ENCODE measurements at places on chromosomes 7 and 10.

DNA sequence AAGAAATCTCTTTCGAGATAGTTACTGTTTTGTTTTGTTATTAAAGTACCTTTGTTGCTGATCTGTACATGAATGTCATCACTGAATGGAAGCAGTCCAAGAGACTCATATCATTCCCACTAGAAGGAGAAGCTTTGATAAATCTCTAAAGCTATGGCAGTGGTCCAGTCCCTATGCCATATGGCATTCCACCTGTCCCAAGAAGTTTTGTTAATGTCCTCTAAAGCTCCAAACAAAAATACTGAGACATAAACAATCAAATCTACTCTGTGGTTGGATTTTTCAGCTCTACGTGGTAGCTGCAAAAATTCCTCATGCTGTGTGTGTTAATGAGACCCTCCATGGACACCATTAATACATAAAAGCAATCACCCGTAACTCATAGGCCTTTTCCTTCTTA lies 94.1 kb downstream of the LRRN3 start:
- no peak for DNase-seq

- DNase-seq: no peak
Observed at GRCh38 chr10:55509168-55509567, 708.1 kb upstream of the PCDH15 start.

GRCh38 chr10:80471001-80471400 lies 16.9 kb downstream of the TSPAN14 start:
- no peak for DNase-seq

- no peak for DNase-seq
Observed at GRCh38 chr7:134778941-134779740, at the start of gene CALD1. Gene CALD1, plus strand, starts transcription at chr7:134779634. Its CDS starts 88,100 bp downstream, at chr7:134867734.

- DNase-seq: no peak
Observed at GRCh38 chr10:87635498-87636312, 24.0 kb upstream of the PAPSS2 start.

DNA sequence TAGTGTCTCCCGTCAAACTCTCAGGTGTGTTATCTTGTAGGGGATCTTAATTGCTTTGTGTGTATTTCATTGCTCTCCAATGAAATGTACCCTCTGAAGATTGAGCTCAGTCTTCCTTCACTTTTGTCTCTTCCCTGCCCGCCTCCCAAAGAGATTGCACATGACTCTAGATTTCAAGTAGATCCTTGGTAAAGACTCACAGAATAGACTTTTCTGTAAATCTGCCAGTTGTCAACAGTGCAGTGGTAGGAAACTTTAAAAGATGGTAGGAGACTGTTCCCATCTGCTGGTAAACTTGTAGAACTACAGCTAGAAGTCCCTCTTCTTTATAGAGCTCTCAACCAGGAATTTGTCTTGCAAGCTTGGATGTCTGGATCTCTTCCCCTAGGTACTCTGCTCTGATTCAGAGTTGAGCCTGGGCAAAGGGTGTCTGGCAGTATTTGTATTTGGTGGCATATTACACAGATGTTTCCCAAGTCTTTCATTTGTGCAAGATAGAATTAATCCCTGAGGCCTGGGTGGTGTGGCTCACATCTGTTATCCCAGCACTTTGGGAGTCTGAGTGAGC lies 9.6 kb downstream of the CCL26 start:
- DNase-seq: peak; percentile 56

- no peak for DNase-seq
Observed at GRCh38 chr10:49323171-49323895, 24.4 kb downstream of the C10orf71 start.

DNA sequence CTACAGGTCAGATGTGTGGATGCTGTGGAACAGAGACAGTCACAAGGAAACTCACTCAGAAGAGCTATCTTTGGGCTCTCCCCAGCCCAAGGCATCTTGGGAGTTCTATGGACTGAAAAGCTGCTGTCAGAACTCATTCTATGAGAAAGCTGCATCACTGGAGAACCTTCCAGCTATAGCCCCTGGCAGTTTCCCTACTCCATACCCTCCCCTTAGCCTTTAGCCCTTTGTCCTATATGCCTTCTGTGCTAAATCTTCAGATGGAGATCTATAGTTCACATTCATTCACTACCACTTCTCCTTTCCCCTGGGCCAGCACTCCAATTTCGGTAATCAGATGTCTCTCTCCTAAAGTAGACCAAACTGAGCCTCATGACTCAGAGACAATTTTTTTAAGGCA lies 6.9 kb downstream of the WNT8B start:
- DNase-seq: no peak

DNA sequence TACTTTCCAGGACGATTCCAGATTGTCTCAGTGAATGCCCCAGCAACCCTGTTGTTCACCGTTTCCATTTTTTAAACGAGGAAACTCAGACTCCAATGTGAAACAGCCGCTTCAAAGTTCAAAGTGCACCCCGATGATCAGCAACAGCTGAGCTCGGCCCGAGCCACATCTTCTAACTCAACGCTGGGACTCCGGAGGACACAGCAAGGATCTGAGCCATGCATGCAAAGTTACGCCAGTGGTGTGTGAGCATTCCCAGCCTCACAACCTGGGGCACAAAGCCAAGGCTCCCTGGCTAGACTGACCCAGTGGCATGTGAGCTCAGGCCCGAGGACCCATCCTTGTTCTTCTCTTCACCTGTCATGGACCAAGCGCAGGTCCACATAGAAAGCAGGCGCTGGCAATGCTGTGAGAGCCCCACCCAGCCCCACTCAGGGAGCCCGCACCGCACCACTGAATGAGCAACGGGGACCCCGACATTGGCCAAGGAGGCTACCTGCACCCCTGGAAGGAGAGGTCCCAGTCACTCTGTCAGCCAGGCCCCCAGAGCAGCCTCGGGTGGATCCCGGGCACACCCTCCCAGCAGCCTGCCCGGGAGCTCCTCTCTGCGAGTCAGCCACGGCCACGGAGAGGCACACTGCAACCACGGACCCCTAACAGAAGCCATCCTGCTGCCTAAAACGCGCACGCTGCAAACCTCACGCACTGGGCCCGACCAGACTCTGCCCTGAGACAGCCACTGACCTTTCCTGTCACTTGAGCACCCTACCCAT lies 82.9 kb downstream of the MAD1L1 start:
- DNase-seq: no peak

- no peak for DNase-seq
Observed at GRCh38 chr7:43325595-43325994, 213.1 kb downstream of the HECW1 start.

DNA sequence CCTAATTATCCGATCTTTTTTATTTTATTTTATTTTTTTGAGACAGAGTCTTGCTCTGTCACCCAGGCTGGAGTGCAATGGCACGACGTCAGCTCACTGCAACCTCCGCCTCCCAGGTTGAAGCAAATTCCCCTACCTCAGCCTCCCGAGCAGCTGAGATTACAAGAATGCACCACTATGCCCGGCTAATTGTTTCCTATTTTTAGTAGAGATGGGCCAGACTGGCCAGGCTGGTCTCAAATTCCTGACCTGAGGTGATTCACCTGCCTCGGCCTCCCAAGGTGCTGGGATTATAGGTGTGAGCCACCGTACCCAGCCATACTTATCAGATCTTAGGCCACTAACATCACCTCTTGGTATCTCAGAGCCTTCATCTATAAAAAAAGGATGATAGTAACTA lies 4.9 kb downstream of the SLC25A13 start:
- no peak for DNase-seq

- DNase-seq: no peak
Observed at GRCh38 chr10:44997105-44997748, 3.5 kb upstream of the ZNF22 start.

GRCh38 chr7:587767-588166 lies 68.1 kb upstream of the PDGFA start:
- no peak for DNase-seq

DNA sequence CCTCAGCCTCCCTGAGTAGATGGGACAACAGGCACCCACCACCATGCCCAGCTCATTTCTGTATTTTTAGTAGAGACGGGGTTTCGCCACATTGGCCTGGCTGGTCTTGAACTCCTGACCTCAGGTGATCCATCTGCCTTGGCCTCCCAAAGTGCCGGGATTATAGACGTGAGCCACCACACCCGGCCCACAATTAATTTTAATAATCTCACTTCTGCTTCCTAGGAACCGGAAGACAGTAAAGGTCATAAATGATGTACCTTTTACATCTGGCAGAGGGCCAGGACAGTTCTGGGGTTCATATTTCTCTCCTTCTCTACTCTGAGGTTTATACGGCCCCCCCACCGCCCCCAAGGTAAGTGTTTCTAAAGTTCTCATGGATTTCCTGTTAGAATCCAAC lies 31.2 kb upstream of the AOAH start:
- DNase-seq: no peak

DNA sequence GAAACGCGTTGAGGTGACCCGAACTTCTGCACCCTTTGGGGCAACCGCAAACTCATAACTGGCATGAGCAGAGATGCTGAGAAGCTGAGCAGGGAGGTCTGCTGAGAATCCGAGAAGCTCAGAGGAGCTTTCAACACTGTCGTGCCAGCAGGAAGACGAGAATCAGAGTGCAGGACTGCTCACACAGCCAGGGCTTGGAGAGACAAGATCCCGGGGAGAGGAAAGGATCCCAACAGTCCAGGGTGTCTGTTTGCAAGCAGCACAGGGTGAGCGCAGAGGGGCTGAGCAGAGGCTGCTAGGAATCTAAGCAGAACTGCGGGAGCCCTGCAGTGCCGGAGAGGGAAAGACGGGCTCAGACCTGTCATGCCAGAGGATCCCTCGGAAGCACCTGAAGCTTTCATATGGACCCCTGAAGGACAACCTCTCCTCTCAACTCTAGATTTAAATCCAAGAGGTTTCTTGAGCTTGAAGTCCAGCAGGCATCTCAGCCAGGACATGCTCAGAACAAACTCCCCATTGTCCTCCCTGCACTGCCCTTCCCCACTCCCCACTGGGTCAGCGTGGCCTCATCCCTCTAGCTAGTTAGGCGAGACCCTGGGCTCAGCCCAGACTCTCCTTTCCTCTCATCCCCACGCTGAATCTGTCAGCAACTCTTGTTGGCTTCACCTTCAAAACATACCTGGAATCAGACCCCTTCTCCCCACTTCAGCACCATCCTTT lies 40.7 kb downstream of the FOXL3 start:
- no peak for DNase-seq

DNA sequence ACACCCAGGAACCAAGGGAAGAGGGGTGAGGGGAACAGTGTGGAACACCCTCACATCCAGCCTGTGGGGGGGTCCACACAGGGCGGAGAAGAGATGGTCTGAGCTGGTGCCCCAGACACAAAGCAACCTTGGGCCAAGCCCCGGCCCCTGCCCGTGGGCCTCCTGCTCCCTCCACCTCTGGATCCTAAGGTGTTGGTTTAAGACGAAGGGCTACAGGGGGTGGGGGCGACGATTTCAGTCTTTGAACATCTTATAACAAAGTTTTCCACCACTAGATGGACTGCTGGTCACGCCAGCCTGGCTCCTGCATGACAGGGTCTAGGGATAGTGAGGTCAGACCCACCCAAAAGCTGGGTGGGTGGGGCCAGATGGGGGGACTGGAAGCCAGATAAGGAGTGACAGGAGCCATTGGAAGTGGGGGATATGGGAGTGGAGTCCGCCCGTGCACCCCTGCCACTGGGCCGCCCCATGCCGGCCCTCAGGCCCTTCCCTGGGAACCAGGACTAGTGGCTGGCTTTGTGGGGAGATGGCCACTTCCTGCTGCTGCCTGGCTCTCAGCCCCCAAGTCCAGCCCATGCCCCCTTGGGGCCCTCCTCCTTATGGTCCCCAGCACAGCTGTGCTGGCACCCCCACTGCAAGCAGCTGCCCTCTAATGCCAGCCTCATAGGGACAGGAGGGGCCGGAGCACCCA lies 98.4 kb downstream of the RGS10 start:
- no peak for DNase-seq

GRCh38 chr7:39631736-39632308 lies 8.4 kb downstream of the RALA start:
- DNase-seq: no peak

DNA sequence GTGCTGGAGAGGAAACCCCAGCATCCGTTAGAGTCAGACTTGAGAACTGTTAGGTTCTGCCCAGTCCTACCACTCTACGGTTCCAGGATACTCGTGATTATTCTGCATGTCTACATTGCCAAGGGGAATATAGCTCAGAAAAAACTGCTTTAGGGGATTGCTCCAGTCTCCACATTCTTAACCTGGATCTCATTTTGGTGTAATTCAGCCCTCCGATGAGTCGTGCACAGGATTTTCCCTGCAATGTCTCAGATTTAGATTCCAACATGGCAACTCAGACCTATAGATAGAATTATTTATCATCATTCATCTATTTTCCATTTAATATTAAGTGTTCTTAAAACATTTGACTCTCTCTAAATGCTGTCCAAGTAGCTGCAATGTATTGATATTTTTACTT lies 121.1 kb upstream of the ZEB1 start:
- no peak for DNase-seq

DNA sequence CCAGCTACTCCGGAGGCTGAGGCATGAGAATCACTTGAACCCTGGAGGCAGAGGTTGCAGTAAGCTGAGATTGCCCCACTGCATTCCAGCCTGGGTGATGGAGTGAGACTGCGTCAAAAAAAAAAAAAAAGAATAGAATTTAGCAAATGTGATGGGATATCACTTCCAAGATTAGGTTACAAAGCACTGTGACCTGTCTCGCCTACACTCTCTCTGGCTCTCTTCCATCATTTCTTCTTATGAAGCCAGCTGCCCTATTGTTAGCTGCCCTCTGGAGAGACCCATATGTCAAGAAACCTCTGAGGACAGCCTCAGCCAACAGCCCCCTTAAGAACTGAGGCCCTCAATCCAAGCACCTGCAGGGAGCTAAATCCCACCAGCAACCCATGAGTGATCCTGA lies 28.2 kb downstream of the ARHGAP21 start:
- no peak for DNase-seq

- no peak for DNase-seq
Observed at GRCh38 chr10:23201837-23202236, 9.7 kb downstream of the PTF1A start.

DNA sequence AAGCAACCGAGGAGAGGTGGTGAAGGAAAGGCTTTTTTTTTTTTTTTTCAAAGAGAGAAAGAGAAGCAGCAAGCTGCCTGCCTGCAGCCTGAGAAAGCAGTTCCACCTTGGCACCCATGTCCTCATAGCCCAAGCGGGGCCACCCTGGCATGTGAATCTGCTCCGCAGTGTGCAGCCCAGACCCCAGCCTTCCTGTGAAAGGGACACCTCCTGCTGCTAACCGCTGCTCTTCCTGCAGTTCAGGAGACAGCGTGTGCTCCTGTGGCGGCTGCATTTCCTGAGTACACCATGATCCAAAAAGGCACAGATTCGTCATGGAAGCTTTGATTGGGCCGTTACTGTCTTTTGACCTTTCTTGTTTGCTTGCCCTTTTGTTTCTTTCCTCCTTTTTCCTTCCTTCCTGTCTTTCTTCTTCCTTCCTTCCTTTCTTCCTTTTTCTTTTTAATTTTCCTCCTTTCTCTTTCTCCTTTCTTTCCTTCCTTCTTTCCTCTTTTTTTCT lies 38.1 kb downstream of the IKZF1 start:
- no peak for DNase-seq

GRCh38 chr7:105674200-105674920 lies 93.1 kb upstream of the EFCAB10 start:
- DNase-seq: no peak
